ENCODE measurements at places on chromosomes 5 and 9.

GRCh38 chr5:124045412-124045811 lies 533.4 kb downstream of the CSNK1G3 start:
- DNase-seq, result no peak

DNA sequence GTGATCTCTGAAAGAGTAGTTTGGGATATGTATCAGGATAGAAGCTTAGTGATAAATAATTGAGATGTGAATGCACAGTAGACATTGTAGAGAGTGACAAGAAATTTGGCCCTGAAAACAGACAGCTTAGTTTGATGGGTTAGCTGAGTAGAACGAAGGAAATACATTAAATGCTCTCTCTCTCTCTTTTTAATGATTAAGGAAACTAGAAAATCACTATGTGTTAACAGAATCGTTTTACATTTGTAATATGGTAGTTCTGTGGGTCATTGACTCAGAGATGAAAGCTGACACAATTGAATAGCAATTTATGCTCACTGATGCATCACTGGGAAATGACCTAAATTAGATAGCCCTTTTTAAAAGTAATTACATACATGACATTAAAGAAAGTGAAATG lies 739.8 kb upstream of the PTPRD start:
- no peak for DNase-seq

DNA sequence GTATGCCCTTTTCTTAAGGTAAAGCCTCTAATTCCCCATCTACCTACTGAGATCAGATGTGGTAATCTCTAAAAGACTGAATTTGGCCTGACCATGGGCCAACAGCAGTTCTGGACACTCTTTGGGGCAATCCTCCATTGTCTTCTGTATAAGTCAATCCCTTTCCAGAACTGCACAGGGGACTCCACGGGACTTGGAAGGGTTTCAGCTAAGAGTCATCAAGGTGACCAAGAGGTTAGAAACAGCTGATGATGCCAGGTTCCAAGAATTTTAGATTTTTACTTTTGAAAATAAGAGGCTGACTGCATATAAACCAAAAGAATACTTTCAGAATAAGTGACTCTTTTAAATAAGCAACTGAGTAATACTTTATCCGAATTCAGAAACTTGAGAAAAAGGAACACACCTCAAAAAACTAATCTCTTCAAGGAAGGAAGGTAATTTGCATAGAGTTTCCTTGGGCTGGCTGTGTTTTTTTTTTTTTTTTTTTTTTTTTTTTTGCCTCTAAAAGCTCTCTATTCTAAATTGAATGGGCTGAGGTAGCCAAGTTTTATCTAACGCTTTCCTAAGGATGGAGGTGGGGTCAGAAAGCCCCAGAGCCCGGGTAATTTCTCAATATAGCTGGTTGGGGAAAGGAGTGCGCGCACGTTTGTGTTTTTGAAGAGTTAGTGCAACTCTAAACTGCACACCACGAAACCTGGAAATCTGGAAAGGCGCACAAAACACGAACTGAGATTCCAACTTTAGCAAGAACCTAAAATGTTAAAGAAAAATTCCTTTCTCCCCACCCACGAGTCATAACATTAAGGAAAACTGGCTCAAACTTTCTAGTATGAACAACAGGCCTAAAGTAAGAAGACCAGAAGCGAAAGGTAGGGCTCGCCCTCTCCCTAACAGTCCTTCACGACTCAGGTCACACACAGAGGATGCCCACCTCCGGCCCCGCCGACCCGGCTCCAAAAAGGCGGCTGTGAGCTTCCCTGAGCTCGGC lies 1.3 kb downstream of the VCP start:
- DNase-seq, result peak; percentile 46

DNA sequence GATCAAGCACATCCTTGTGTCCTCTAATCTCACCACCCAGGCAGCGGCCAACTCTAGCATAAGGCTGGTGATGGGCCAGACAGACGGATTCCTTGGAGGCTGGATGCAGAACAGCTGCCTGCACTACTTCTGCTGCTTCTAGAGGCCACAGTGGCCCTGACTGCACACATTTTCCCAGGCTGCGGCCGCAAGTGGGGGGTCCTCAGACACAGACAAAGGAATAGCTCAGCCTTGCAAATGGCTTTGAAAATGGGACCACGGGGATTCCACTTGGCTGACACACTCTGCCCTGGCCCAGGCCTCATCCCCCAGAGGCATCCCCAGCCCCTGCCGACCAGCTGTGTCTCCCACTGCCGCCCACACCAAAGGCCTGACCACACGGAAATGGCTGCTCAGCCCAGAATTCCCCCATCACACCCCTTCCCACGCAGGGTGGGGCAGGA lies 540.8 kb downstream of the BNC2 start:
- peak; percentile 60 for DNase-seq

DNA sequence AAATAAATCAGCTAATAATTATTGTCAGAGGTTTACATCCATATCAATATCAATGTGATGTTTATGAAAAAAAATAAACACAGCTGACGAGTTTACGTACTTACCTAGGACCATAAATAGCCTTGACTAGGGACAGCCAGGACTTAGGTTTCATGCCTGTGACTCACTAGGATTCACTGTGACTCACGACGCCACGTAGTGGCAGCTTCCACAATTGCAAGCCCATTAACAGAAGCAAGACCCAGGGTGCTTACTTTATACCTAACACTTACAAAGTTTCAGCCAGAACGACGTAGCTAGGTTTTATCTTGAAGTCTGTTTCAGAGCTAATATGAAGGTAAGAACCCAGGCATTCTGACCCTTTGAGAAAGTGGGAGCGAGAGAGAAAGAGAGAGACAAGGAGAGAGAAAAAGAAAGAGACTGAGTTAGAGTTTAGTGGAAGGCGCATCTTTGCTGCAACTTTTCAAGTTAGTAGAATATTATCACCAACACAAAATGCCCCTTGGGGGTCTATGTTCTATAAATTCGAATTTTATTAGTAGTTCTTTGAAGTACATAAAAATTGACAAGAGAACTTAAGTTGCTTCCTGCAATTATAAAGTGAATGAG lies 191.2 kb downstream of the GNA14 start:
- peak; percentile 91 for DNase-seq

DNA sequence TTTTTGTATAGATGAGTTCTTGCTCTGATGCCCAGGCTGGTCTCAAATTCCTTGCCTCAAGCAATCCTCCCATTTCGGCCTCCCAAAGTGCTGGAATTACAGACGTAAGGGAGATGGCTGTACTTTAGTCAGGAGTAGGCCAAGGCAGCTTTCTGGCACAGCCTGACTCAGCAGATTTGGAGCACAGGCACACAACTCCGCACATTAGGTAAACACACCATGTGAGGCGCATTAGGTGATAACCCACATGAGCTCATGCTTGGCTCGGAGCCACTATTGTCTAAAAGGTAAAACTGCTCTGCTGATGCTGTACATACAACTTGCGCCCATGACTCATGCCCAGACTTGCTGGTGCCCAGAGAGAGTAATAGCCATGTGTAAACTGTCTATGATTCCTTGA lies 1157.9 kb downstream of the TAF11L14 start:
- DNase-seq, result no peak

DNA sequence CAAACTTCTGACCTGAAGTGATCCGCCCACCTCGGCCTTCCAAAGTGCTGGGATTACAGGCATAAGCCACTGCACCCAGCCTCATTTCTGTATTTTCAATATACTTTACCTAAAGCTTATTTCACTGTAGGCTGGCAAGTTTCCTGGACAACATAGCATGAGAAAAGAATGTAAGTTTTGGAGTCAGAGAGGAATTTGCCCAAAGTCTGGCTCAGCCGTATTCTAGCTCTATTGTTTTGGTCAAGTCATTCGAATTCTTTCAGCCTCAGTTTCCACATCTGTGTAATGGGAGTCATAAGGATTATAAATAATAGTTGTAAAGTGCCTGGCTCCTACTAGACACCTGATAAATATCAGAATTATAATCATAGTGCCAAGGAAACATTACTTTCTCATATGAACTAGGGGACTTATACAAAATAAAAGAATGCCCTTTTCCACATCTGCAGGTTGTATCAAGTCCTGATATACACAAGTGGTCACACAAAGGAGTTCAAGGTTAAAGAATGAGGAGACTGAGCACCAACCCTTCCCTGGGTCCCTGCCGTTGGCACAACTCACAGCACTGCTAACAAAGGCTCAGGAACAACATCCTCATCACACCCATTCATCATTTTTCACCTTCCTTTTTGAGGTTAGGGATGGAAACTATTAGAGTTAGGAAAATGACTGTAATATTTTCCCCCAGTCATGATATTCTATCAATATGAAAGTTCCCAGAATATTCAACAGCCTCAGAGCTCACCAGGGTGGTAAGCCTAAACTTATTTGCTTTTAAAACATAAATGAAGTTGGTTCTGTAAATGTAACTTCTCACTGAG lies 34.6 kb upstream of the RAI14 start:
- peak; percentile 61 for DNase-seq

- no peak for DNase-seq
These were observed 802.4 kb upstream of the ACO1 start for GRCh38 chr9:31582071-31582470.

- DNase-seq, result no peak
These were observed 112.5 kb upstream of the EMB start for GRCh38 chr5:50553560-50553984.

- DNase-seq, result peak; percentile 55
These were observed 60.3 kb downstream of the TTC39B start for GRCh38 chr9:15246708-15247107.

DNA sequence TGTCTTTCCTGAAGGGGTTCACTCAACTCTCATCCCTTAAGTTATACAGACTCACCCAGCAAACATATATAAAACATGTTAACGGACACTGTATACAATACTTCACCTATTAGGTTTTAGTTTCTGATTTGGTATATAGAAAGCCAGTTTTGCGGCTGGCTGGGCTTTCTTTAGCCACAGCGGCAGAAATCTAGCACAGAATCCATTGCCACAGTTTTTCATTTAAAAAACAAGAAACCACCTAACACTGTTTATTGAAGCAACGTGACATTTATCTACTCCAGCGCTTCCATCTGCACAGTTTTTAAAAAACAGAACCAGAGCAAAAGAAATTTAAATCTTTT lies 67.3 kb downstream of the SNX30 start:
- DNase-seq, result no peak

DNA sequence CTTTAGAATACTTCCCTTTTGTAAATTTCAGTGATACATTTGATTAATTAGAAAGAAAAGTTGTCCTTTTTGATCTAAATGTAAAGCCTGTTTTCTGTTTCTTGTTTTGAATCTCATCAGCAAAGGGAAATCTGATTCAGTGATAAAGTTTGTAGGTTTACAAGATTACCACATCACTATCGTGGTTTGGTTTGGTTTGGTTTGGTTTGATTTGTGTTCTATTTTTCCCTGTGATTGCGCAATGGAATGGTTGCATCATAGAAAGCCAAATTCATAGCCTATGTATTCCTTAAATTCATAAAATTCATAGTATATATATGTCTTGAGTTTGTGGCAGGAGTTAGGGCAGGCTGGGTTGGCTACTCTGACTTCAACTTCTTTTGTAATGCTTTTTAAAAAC lies 15.2 kb downstream of the SRFBP1 start:
- peak; percentile 64 for DNase-seq

DNA sequence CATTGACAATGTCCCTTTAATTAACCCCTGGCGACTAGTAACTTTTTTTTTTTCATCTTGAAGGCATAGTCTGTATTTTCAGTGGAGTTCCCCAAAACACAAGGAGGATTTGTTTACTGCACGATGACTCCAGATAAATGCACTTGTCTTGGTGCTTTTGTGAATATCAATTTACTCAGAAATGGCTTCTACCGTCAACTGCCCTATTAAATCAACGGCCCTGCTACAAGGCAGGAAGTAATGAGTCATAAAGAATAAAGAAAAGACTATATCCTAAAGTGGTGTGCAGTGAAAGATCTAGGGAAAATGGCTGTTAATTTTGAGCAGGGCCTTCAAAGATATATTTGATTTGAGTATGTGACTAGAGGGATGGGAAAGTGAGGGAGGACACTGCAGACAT lies 388.3 kb upstream of the CHD1 start:
- DNase-seq, result no peak

GRCh38 chr5:151492729-151493128 lies 45.3 kb downstream of the SLC36A1 start:
- peak; percentile 87 for DNase-seq

- no peak for DNase-seq
These were observed 66.1 kb upstream of the BARHL1 start for GRCh38 chr9:132516301-132516700.

GRCh38 chr9:117644932-117645636 lies 59.1 kb upstream of the TLR4 start:
- no peak for DNase-seq

DNA sequence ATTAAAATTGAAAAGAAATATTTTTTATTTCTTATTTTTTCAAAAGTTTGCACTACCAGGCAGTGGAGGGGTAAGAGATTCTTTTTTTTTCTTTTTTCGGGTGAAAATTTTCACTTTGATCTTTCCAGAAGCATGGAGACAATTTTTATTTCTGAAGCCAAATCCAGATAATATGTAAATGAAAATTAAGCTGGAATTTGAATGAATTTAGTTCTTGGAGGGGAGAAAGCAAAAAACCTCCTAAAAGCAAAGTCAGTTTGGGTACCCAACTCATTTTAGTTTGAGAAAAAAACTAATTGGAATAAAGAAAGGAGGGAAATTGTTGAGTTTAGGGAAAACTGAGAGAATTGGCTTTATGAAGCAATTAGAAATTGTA lies 872 bp downstream of the ZNF618 start:
- DNase-seq, result no peak

GRCh38 chr5:79923431-79923830 lies 67.6 kb downstream of the MTX3 start:
- DNase-seq, result no peak

- DNase-seq, result no peak
These were observed 2.1 kb downstream of the NPR2 start for GRCh38 chr9:35793461-35793860.

GRCh38 chr5:97528941-97529340 lies 345.9 kb upstream of the RIOK2 start:
- peak; percentile 77 for DNase-seq

GRCh38 chr5:82365744-82366228 lies 87.6 kb upstream of the RPS23 start:
- DNase-seq, result peak; percentile 80

GRCh38 chr5:135241536-135241935 lies 157.5 kb downstream of the MACROH2A1 start:
- DNase-seq, result no peak

GRCh38 chr9:95189251-95190098 lies 128.0 kb downstream of the FANCC start:
- DNase-seq, result peak; percentile 91

GRCh38 chr5:145162626-145163025 lies 672.5 kb downstream of the PRELID2 start:
- DNase-seq, result no peak

- DNase-seq, result no peak
These were observed 735.2 kb upstream of the DMAC1 start for GRCh38 chr9:8534828-8535227.

GRCh38 chr9:91623004-91623403 lies 199.4 kb upstream of the NFIL3 start:
- no peak for DNase-seq

DNA sequence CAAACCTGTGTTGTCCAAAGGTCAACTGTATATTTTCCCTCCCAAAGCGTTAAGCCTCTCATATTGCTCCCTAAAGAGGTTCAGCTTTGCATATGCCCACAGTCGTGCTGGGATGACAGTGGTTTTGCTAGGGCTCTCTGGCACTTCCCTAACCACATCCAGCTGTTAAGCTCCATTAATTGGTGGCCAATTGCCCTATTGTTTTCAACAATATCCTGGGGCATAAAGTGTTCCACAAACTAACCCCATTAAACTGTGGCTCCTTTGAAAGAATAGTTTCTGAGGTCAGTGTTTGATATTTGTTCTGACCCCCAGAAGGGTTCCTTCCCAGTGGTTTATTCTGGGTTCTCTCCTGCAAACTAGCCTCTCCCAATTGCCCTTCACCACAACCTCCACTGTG lies 194.5 kb downstream of the HSD17B3 start:
- DNase-seq, result no peak

- no peak for DNase-seq
These were observed 245.1 kb upstream of the ELAVL2 start for GRCh38 chr9:24071091-24071490.
